ENCODE measurements at places on chromosomes 11 and 22.

DNA sequence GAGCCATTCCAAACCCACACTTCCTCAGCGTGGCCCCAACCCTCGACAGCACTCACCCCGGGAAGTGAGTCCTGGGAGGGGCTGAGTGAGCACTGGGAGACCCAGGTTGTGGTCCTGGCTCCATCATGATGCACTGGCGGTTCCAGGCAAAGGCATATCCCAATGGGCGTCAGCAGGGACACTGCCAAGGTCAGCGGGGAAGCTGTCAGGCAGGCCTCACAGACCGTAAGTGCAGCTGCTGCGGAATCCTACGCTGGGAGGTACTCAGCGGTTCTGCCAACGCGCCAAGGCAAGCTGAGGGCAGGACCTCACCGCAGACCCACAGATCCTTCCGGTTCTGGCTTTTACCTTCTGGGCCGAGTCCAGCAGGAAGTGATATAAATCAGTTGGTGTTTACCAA is 1.4 kb upstream of the GAL3ST1 start:
- no peak for DNase-seq

DNA sequence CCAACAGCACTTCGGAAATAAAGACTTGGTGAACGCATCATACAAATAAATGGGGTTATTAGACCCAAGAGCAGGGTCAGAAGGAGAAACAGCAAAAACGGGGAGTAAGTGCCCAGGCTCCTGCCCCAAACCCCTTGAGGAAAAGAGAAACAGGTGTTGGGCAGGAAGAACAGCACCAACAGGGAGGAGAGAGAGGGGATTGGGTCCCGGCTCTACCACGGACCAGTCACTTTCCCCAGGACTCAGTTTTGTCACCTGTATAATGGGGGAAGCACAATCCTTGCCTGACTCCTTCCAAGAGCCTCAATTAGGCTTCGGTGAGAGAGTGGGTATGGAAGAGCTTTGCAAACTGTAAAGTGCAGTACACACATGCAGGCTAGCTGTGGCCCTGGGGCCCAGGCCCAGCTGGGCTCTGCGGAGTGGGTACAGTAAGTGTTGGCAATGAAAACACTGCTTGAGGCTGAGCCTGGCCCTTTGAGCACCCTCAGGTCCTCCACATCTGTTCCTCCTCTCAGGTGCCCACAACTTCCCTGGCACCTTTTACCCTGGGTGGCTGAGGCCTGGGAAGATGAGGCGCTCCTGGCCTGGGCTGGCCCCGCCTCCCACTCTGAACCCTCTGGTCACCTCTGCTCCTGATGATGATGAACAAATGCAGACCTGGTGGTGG is 8.9 kb downstream of the SLC29A2 start:
- DNase-seq: no peak

DNA sequence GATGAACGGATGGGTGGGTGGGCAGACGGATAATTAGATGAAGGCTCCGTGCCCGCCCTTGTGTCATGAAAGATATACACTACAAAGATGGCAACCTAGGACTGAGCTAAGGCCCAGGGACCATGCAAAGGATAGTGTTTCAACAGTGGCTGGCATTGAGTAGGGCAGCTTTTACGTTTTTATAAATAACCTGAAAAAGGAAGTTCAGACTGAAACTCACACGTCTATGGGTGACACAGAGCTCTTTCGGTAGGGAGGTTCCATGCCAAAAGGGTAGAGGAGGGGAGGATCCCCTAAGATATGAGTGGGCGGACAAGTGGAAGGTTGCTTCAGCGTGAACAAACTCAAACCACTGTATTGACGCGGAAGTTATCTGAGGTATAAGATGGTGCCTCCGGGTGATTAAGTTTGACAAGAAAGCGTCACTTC is 90.5 kb downstream of the UBASH3B start:
- DNase-seq: no peak

DNA sequence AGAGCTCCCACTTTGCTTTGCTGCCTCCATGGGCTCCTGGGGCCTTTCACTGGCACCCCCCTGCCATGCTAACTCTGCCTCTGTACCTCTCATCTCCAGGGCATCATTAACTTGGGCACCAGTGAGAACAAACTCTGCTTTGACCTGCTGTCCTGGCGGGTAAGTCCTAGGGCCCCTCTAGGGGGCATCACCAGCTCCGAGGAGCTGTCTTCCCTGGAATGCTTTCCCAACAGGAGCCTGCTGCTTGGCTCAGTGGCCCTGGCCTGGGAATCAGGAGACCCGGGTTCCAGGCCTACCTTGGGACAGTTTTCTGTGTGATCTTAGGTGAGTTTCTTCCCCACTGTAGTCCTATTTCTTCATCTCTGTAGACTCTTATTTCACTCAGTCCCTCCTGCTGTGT is 5.1 kb downstream of the ACCS start:
- DNase-seq: no peak

GRCh38 chr11:94175535-94175934 is 46.9 kb downstream of the PANX1 start:
- peak; percentile 87 for DNase-seq

- peak; percentile 16 for DNase-seq
These were observed 41.2 kb upstream of the KLHL35 start for GRCh38 chr11:75474240-75474639.

DNA sequence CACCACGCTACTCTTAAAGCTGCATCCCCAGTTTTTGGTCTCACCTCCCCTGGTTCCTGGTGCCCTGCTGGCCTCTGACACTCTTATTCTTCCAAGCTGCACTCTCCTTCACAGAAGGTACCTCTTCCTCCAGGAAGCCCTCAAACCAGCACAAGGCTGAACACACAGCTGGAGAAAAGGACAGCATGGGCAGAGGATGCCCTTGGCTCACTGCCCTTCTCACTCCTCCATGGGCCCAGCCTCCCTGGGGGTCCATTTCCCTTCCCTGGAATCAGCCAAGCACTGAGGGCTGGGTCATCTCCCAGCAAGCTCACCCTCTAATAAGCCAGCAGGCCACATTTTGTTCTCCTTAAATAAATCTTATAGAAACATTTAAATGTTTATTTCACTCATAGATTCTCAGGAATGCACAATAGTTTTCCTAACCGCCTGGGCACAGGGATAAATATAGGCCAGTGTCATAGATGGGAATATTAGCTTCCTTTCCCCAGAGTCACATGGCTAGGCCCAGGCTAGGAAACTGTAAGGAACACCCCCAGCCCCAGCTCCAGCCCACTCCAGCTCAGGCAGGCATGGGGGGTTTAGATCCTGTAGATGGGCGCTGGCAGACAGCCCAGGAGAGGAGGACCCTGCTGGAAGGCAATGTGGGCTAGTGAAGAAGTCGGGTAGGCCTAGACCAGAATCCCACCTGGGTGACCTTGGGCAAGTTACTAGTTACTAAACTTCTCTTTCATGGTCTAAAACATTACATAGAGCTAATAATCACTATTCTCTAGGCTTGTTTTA is 51.5 kb downstream of the IRAG1 start:
- no peak for DNase-seq

DNA sequence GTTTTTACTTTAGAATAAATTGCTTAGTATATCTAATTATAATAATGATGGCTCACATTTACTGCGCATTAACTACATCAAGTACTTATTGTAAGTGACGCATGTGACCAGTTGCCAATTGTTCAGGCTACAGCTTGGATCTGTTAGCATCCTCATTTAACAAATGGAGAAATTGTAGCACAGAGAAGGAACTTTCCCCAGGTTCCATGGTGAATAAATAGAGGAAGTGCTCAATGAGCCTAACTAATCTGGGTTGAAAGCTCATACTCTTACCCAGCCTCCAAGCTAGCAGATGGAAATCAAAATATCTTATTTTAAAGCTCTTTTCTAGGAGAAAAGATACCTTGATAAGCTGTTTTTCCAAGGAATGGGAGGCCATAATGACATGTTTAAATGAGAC is 19.8 kb downstream of the MMP27 start:
- DNase-seq: no peak

DNA sequence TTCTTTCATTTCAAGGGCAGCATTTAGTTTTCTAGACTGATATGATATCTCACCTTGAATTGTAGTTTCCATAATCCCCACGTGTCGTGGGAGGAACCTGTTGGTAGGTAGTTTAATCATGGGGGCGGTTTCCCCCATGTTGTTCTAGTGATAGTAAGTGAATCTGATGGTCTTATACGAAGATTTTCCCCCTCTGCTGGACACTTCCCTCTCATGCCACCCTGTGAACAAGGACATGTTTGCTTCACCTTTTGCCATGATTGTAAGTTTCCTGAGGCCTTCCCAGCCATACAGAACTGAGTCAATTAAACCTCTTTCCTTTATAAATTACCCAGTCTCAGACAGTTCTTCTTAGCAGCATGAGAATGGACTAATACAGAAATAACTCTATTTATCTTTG is 851.1 kb upstream of the FAT3 start:
- no peak for DNase-seq

- no peak for DNase-seq
These were observed 12.1 kb downstream of the GATD1 start for GRCh38 chr11:765025-765801.

DNA sequence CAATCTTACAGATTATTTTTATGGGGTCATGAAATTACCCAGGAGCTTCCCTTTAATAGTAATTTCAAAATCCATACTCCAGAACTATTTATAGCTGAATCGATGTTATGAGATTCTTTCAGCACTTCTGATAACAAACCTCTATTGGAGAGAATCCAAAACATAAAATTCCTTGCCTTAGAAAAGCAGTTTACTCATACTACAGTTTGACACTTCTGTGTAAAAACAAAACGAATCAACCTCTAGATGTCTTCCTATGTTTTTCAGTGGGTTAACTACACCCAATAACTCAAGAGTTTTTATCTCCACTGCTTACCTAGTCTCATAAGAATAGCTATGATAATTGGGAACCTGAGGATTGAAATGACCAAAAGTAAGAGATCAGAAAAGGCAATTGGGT is 35.6 kb downstream of the KIF18A start:
- DNase-seq: peak; percentile 44

DNA sequence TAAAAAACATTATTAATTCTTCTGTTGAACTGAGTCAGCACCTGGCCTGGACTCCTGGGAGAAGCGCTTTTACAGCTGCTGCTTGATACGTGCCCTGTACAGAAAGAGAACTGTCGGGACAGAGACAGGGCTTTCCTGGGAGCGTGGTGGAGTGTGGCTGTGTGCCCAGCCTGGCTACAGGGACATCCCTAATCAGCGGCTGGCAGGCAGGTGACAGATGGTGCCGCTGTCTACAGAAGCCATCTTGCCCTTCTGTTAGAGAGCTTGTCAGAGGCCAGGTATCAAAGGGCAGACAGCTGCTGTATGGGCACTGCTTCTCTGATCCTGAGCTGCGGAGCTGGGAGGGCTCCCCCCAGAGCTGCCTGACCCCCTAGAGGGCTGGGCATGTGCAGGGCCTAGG is 361.8 kb downstream of the TENM4 start:
- no peak for DNase-seq

GRCh38 chr11:78212586-78213371 is 24.1 kb downstream of the USP35 start:
- peak; percentile 17 for DNase-seq

- no peak for DNase-seq
These were observed 657 bp downstream of the ELMOD1 start for GRCh38 chr11:107591378-107592230.

GRCh38 chr11:109604481-109605400 is 182.8 kb downstream of the C11orf87 start:
- peak; percentile 13 for DNase-seq

GRCh38 chr11:33690290-33691065 is 10.1 kb downstream of the C11orf91 start:
- peak; percentile 92 for DNase-seq

- DNase-seq: no peak
These were observed 105.4 kb downstream of the CACNA1I start for GRCh38 chr22:39675947-39676346.

DNA sequence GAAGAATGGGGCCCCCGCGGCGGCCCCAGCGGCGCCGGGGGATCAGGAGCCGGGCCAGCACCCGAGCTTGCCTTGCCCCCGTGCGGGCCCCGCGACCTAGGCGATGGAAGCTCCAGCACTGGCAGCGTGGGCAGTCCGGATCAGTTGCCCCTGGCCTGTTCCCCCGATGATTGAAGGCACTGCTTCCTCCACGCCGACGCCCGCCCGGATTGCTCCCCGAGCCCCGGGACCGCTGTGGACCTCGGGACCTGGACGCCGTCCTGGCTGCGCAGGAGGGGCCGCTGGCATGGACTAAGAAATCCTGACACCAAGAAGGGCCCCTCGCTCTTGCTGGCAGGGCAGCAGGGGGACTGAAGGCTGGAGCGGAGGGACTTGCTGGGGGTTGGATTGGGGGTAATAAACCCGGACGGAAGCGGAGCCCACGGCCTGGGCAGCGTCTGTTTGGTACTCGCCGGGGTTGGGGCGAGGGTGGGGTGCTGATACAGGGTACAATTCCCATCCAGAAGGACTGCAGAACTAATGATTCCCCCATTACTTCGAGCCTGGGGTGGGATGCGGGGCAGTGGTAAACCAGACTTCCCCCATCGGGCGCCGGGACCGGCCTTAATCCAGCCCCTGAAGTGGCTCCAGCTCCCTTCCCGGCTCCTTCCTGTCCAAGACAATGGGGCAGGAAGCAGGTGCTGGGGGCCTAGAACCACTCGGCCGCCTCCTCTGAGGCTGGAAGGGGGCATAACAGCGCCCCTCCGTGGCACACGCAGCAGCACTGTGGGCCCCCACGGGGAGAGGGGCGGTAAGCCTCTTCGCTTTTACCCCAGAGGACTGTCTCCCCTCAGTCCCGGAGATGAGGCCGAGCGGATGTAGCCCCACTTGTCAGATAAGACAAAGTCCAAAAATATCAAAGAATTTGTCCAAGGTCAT is 1.0 kb downstream of the CCDC85B start:
- DNase-seq: no peak

- DNase-seq: no peak
These were observed 7.7 kb downstream of the CARD10 start for GRCh38 chr22:37511395-37512104.

- no peak for DNase-seq
These were observed 1.4 kb downstream of the USP47 start for GRCh38 chr11:11843211-11843621.

DNA sequence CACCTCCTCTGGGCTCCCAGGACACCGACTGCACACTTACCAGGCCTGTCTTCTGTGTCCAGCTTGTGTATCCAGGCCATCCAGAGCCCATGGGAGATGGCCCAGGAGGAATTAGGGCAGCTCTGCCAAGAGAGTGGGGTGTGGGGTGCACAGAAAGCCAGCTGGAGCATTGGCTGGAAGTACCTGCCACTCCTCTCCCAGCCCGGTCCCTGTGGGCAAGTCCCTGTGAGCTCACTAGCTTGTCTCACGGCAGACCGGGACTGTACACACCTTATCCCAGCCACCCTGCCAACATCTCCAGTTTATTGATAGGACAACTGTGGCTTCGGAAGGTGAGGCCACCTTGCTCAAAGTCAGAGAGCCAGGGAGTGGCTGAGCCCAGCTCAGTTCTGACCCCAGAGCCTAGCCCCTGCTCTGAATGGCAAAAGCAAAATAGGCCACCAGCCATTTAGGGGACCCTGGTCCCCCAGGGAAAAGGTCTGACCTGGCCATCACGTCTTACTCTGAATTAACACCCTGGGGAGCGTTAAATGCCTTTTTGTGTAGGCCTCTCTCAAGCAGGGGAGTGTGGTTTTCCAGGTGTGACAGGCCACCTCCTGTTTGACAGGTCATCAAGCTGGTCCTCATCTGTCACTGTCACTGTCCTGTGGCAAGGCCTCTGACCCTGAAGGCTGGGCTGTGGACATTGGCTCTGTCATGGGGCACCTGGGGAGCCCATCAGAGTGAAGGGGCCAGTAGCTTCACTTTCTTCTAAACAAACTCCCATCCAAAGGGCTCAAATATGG is 15.1 kb downstream of the UQCR10 start:
- no peak for DNase-seq

Data from fibroblast of skin of left quadriceps (primary cell).